Activated T-helper 2 cell treated with anti-CD3 and anti-CD28 coated beads, Interferon-gamma antibody, Interleukin-2, Interleukin-4, amounts not matched to agents 10 μg/mL and 5 μg/mL and 100 μg/mL, durations not matched to agents 14 hours and 24 hours and 36 hours (primary cell): ENCODE measurements at places on chromosomes 4 and X. TPM values are rescaled to one million over a fixed set of nuclear protein-coding genes. Genes with fewer than 3 reads are reported as not detected.

GRCh38 chrX:154043003-154043763 lies 23.5 kb upstream of the IRAK1 start:
- DNase-seq = no peak
- H3K4me3 ChIP-seq = no peak overlapping the region
- H3K36me3 ChIP-seq = peaks cover 36% of the 10 kb centered on the region
- peaks cover 18% of the 10 kb centered on the region for H3K4me1 ChIP-seq
- no peaks in the 10 kb centered on the region for H3K27me3 ChIP-seq

DNA sequence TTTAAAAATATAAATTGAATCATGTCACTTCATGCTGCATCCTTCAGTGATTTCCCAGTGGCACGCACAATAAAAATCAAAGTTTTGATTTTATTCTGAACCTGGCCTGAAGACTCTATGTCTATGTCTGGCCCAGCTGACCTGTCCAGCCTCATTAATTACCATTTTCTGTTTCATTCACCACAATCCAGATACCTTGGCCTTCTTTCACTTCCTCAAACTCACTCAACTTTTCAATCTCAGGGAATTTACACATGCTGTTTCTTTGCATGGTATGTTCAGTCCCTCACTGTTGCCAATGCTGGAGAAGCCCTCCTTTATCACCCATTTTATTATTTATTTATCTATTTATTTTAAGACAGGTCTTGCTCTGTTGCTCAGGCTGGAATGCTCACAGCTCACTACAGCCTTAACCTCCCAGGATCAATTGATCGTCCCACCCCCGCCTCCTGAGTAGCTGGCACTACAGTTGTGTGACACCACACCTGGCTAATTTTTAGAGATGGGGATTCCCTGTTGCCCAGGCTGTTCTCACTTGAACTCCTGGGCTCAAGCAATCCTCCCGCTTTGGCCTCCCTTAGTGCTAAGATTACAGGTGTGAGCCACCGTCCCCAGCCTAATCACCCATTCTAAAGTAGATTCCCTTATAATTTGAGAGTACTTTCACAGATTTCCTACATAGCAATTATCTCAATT lies 43.1 kb downstream of the ZGRF1 start:
- H3K36me3 ChIP-seq = peaks cover 22% of the 10 kb centered on the region
- no peak overlapping the region for H3K27ac ChIP-seq

DNA sequence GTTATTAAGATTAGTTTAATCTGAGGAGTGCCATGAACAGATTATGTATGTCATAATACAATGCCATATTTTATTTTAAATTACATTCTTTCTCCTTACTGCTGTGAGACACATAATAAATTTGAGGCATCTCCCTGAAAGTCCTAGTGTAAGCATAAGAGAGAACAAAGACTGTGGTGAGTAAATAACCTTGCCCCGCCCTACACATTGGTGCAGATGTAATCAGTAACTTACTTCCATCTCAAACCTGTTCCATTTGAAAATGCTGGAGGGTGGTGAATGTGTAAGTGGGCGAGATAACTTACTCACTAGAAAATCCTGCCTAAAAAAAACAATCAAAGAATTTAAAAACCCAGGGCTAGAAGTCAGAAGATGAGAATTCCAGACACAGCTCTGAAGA lies 338.1 kb upstream of the SLIT2 start:
- H3K27me3 ChIP-seq = no peaks in the 10 kb centered on the region
- no peaks in the 10 kb centered on the region for H3K36me3 ChIP-seq
- DNase-seq = no peak
- no peak overlapping the region for H3K4me3 ChIP-seq

GRCh38 chr4:77190053-77190452 lies 33.0 kb downstream of the CCNG2 start:
- no peak overlapping the region for H3K4me3 ChIP-seq
- H3K36me3 ChIP-seq = no peaks in the 10 kb centered on the region
- no peak overlapping the region for H3K27ac ChIP-seq
- DNase-seq = no peak

DNA sequence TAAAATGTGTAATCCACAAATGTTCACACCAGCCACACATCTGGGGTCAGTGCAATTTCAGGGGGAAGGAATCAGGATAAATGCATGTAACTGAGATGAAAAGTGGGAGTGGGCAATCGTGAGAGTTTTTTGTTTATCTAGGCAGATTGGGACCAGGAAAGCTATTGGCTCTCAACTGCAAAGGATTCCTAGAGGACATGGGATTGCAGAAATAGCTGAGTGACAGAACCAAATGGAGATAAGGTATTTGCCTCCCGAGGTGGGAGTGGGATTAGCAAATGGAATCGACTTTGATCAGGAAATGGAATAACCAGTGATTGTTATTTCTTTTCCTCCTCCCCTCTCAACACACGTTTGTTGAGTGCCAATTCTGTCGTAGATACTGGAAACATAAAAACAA lies 38.9 kb upstream of the GJB1 start:
- H3K27me3 ChIP-seq = no peaks in the 10 kb centered on the region
- no peak overlapping the region for H3K27ac ChIP-seq
- H3K4me1 ChIP-seq = peaks cover 9% of the 10 kb centered on the region
- H3K36me3 ChIP-seq = peaks cover 19% of the 10 kb centered on the region
- H3K4me3 ChIP-seq = no peak overlapping the region
- no peak for DNase-seq

DNA sequence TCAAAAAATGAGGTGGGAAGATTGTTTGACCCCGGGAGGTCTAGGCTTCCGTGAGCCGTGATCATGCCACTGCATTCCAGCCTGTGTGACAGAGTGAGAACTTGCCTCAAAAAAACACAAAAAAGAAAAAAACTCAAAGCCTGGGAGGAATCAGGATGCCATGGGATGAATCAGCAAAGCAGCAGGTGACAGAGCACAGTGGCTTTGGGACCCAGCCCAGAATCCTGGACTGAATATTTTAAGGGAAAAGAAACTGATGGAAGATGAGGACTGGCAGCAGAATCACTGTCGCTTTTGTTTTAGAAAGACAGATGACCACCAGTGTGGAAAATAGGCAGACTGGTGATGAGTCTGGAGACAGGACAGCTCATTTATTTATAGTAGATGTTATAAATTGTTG lies 16.6 kb downstream of the S100G start:
- H3K4me1 ChIP-seq = no peaks in the 10 kb centered on the region
- no peak for DNase-seq
- H3K36me3 ChIP-seq = no peaks in the 10 kb centered on the region

DNA sequence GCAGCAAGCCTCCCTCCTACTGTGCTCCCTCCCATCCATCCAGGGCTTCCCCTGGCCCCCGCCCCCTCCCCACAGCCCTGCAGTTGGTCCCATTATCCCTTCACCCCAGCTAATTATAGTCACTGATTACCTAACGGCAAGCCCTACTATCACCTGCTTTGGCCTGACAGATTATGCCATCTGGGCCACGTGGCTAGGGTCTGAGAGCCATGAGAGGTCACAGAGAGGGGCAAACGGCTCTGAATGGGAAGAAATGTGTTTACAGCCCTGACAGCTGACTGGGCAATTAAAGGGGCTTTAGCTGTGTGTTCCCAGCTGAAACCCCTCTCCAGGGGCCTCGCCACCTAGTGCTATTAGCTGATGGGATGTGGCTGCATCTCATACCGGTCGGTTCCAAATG lies 134.4 kb upstream of the CPEB2 start:
- no peaks in the 10 kb centered on the region for H3K36me3 ChIP-seq
- no peak overlapping the region for H3K4me3 ChIP-seq
- no peak overlapping the region for H3K27ac ChIP-seq

GRCh38 chrX:71301195-71301924 lies at the start of gene ITGB1BP2:
ITGB1BP2 (plus strand) TSS chrX:71301750; CDS start chrX:71301807, 57 bp downstream.
- no peaks in the 10 kb centered on the region for H3K27me3 ChIP-seq
- peaks cover 74% of the 10 kb centered on the region for H3K36me3 ChIP-seq
- H3K4me3 ChIP-seq = no peak within 1 kb of the TSS
- H3K27ac ChIP-seq = peak within 1 kb of the TSS; percentile 46

DNA sequence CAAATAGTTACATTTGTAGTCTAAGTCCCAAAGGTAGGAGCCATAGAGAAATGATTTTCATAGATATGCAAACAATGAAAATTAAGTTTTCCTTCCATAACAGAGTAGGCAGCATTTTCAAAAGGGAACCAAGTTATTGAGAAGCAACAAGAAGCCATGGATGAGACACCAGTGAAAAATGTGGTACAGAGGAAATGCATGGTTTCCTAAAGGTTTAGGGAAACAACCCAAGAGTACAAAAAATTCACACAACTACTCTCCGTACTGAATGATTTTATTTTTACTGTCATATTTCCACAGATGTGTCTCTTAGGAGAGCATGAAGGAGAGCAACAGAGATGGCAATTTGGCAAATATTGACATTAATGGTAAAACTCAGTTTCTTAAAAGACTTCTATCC lies 1408.9 kb upstream of the PCDH7 start:
- H3K4me1 ChIP-seq = no peaks in the 10 kb centered on the region
- no peaks in the 10 kb centered on the region for H3K36me3 ChIP-seq
- H3K27me3 ChIP-seq = no peaks in the 10 kb centered on the region
- no peak overlapping the region for H3K4me3 ChIP-seq
- DNase-seq = no peak

DNA sequence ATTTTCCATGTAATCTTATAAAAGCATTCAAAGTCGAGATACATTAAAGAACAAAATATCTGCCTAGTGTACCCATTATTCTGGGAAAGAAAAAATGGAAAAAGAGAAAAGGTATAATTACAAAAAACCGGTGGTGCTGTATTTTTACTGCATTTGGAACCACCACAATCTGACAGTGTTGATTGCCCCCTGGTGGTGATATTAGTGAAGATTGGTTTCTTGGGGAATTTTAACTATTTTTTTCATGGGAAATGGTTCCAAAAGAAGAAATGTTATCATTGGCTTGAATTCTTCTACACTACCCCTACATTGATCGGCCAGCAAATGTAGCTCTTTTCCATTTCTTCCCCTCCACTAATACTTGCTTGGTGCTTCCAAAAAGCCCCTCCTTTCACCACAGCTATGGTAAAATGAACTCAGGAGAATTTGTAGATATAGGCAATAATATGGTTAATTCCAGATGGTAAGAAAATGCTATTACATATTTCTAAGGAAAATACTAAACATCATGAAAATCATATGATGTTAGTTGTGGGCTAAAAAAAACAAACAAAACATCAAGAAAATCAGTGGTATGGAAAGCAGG lies 50.0 kb downstream of the COX18 start:
- no peak overlapping the region for H3K27ac ChIP-seq
- H3K36me3 ChIP-seq = no peaks in the 10 kb centered on the region
- no peak for DNase-seq
- H3K27me3 ChIP-seq = peaks cover 8% of the 10 kb centered on the region
- H3K4me1 ChIP-seq = peaks cover 2% of the 10 kb centered on the region

DNA sequence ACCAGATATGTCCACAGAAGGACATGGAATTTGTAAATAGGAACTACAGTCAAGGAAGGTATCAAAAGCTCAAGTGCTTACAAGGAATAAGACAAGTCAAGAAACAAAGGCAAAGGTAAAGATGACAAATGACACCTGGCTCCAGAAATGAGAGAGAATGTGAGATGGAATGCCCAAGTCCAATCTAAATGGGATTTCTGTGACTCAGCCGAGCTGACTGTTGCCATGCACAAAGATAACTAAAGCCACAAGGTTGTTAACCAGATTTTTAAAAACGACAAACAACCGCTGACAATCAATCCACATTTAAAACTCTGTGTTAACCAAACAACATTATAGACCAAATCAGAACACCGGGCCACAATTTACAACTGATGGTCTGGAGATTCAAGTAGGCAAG lies 1.1 kb downstream of the NFXL1 start:
- H3K4me3 ChIP-seq = peak overlapping the region; percentile 90
- H3K36me3 ChIP-seq = peaks cover 32% of the 10 kb centered on the region
- H3K27ac ChIP-seq = peak overlapping the region; percentile 83
- no peaks in the 10 kb centered on the region for H3K27me3 ChIP-seq
- no peak for DNase-seq

GRCh38 chrX:136431625-136432024 lies 56.1 kb upstream of the BRS3 start:
- no peak overlapping the region for H3K4me3 ChIP-seq
- DNase-seq = no peak
- peak overlapping the region; percentile 35 for H3K27ac ChIP-seq
- H3K36me3 ChIP-seq = no peaks in the 10 kb centered on the region
- no peaks in the 10 kb centered on the region for H3K27me3 ChIP-seq

DNA sequence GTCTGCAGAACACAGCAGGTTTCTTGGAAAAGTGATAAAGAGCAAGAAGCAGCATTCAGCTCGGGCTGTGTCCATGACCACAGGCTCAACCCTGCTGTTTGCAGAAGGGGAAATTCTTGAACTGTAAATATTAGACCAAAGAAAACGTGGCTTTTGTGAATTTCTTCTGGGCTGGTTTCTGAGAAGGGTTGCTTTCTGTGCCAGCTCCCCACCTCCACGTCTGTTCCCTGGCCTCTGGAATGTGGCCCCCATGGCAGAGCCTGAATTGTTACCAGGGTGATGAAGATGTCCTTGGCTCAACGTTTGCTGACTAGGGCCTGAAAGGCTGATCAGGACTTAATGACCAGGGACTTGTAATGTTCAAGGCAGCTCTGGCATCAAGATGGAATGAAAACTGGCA lies 116.0 kb downstream of the CPEB2 start:
- no peak for DNase-seq
- H3K36me3 ChIP-seq = no peaks in the 10 kb centered on the region
- H3K27ac ChIP-seq = no peak overlapping the region
- H3K4me3 ChIP-seq = no peak overlapping the region
- peaks cover 10% of the 10 kb centered on the region for H3K4me1 ChIP-seq

DNA sequence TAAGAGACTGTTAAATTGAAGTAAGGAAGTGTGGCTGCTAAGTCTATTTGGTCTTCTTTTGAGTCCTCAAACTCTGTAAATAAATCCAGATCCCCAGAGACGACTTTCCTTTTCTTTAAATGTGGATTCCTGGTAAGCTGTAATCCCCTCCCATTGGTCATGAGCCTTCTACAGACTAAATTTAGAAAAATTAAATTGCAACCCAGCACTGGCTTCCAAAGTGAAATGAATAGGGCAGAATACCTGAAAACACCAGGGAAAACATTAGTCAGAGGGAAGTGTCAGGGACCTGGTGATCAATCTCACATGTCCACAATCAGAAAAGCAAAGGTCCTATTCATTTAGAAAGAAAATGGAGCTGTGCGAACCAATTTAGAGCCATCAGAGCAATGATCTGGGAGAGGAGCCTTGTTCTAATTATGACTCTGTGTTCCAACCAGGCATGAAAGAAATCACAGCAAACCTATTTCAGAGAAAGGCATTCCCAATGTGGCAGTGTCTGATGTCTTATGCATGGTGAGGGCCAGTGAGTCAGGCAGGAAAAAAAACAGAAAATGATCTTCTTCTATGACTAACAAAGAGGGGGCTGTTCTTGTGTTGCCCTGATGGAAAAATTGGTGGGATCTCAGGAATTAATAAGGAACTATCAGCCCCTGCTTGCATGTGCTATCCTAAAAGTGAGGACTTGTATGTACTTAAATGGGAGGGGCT lies 19.8 kb upstream of the CCDC149 start:
- no peak overlapping the region for H3K4me3 ChIP-seq
- no peaks in the 10 kb centered on the region for H3K4me1 ChIP-seq
- H3K27ac ChIP-seq = no peak overlapping the region
- DNase-seq = no peak
- H3K36me3 ChIP-seq = no peaks in the 10 kb centered on the region
- no peaks in the 10 kb centered on the region for H3K27me3 ChIP-seq

NEK1 gene
- 9.4 and 11.1 TPM in 2 replicates for total RNA-seq

FGF5 gene
- 0.02 TPM in 1 of 2 replicates, not detected in the other for total RNA-seq

CCDC149 gene
- not detected in 2 replicates for total RNA-seq

CFP gene
- 3.0 and 3.3 TPM in 2 replicates for total RNA-seq

IL21 gene
- 14.5 TPM in 2 replicates for total RNA-seq

TSPAN7 gene
- total RNA-seq = not detected in 2 replicates

USP17L18 gene
- total RNA-seq = not detected in 2 replicates

PAK3 gene
- total RNA-seq = 0.25 and 0.51 TPM in 2 replicates

MAGEA2B gene
- total RNA-seq = not detected in 2 replicates

TMEM144 gene
- 0.16 and 0.23 TPM in 2 replicates for total RNA-seq

OFD1 gene
- total RNA-seq = 21.0 and 23.4 TPM in 2 replicates
